ENCODE measurements at places on chromosomes 12 and 14. TPM values are rescaled to one million over a fixed set of nuclear protein-coding genes. Genes with fewer than 3 reads are reported as not detected.

- no peak for DNase-seq
Measured at GRCh38 chr12:64124511-64125197, 97.4 kb downstream of the KICS2 start.

DNA sequence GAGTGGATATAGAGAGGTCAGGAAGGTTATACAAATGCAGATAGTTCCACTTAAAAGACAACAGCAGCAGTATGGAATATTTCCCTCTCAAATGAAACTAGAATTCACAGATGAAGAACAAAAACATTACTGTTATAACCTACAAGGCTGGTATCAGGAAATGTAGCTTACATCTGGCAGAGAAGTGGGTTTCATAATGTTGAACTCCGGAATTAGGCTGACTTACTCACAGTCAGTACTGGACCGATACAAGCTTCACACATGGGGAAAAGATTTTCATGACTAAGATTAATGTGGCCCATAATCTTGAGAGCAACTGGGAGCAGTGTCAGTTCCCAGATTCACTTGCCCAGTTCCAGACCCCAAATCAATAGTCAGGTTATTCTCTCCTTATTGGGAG lies 353.9 kb downstream of the DUSP6 start:
- DNase-seq: no peak

DNA sequence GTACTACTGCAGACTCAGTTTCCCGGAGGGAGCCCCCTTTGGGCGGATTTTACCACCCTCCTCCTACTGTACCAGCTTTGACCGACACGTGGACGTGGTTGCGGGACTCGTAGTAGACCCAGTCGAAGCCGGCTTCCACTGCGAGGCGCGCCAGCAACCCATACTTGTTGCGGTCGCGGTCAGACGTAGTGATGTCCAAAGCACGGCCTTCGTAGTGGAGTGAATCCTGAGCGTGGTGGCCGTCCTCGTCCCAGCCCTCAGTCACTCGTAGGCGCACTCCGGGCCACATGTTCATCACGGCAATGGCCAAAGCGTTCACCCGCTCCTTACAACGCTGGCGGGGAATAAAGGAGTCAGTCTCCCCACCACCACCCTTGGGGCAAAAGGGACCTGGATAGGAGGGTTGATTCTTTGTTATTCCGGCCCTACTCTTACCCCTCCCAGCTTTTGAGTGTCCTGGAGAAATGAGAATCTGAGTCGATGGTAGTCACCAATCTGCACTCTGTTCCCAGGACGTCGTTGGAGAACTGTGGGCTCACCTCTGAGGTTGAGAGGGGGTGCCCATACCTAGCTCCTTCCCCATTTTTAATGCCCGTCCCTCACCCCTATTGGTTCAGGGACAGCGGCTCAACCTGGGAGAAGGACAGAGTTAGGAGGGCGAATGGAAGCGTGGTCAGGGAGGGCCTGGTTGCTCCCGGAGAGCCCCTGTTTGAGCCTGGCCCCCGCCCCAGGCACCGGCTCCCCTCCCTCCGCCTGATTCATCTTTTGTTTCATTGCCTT lies 3.4 kb downstream of the DHH start:
- DNase-seq: no peak

DNA sequence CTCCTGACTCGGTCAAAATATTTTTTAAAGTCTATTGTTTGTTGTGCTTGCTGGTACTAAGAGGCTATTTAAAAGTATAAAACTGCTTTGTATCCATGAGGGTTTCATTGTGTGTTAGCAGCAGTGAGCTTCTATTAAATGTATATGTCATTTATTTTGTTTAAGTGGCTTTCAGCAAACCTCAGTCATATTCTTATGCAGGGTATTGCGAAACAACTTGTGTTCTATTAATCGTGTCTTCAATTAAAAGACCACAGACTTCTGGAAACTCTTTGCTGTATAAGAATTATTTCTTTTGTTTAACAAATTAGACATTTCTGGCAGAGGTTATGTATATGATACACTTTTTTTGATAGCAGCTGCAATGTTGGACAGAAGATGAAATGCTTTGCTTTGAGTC lies 6.5 kb downstream of the IAPP start:
- DNase-seq: no peak

DNA sequence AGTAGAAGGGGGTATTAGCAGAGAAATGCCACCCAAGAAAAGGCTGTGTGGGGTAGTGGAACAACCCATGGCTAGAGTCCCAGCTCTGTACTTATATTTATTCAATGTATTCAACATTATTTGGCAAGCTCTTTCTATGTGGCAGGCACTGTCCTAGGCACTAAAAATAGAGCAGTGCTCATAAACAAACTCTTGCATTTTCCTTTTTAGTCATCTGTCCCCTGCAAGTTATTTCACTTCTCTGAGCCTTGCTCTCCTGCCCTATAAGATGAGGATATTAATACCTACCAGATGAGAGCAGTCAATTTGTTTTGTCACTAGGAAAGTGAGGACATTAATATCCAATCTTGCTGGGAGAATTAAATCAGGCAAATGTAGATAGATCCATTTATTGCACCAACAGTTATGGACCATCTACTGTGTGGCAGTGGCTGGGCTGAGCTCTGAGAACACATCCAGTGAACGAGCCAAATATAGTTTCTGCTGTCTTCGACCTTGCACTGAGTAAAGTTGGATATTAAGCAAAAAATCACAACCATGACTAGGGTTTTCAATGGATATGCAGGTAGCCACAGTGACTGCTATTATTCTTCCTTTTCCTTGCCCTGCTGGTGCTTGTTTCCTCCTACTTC lies 314.3 kb upstream of the TBX3 start:
- DNase-seq: no peak

DNA sequence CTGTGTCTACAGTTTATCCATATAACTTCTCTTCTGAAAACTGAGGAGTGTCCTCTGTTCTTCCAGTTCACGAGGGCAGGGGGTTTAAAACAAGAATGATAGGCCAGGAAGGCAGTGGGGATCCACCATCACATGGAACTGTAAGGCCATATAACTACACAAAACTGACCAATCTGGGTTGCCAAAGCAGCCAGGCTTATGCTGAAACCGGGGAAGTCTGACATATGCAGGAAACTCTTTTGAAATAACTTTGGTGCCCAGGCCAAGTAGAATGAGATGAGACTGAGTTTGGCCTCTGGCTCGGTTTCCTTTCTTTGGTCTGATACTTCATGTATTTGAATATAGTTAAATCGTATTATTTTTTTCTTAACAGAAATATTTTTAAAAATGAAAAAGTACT lies 18.0 kb upstream of the ATF1 start:
- DNase-seq: no peak

DNA sequence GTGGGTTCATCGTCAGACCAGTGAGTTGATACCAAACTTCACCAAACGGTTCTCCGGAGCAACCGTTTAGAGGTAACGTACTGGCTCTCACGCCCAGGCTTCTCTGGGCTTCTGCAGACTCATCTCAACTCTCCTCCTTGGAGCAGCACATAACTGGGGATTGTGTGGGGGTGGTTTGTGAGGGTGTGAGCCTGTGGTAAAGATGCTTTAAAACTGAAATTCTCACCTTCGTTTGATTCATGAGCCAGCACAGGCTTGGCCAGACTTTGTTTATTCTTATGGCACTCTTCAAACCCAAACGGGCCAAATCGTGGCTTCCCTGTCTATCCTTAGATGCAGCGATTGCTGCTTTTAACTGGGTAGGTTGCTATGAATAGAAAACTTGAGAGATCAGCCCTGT lies 121.3 kb downstream of the SAMD4A start:
- no peak for DNase-seq

- no peak for DNase-seq
Measured at GRCh38 chr12:9881246-9881645, at the start of gene KLRF2. KLRF2 (plus strand) TSS chr12:9881489; CDS start chr12:9881596, 107 bp downstream.

GRCh38 chr12:100706033-100706432 lies 88.5 kb upstream of the ANO4 start:
- DNase-seq: no peak

DNA sequence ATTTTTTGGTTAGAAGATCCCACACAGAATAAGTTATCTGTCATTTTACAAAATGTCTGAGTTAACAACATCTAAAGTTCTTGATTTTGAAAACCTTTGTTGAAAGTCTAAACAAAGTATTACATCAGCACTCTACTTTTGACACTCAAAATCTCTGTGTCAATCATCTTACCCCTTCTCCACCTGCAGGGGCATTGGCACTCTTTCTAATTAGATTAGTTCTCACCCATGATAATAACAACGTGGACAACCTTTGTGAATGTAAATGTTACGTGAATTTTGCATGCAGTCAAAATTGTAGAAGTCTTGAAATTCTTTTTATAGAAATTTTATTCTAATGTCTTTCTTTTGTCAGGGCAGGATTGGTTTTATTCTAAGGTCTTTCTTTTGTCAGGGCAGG lies 33.5 kb upstream of the PPFIA2 start:
- DNase-seq: no peak

- DNase-seq: no peak
Measured at GRCh38 chr12:63419154-63419553, 249.1 kb downstream of the DPY19L2 start.

DNA sequence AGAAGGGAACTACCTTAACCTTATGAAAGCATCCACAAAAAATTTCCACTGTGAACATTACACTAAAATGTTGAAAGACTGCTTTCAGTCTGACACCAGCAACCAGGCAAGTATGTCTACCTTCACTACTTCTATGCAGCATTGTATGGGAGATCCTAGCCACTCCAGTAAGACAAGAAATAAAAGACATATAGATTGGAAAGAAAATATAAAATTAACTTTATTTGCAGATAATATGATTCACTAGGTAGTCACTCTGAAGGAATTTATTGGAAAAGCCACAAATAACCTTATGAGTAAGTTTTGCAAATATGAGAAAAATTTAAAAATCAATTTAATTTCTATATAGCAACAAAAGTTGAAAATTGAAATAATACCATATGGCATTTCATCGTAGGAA lies 172.0 kb downstream of the RERGL start:
- no peak for DNase-seq

DNA sequence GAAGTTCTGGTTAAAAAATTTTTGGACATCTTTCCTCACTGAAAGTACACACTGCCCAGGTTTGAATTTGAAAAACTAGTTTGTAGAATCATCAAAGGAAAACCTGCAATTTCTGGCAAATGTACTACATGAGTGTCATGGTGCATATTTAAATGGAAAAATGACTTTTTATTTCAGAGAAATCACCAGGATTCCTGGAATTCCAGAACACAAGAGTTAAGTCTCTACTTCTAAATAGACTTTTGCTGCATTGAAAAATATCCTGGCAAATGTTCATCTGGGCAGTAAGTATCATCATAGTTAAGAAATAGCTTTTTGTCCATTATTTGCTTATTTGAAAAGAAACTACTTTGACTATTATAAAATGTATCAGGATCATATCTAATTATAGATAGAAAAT lies 275.1 kb downstream of the PRKD1 start:
- no peak for DNase-seq

GRCh38 chr14:104531421-104532190 lies 48.0 kb upstream of the C14orf180 start:
- DNase-seq: no peak

DNA sequence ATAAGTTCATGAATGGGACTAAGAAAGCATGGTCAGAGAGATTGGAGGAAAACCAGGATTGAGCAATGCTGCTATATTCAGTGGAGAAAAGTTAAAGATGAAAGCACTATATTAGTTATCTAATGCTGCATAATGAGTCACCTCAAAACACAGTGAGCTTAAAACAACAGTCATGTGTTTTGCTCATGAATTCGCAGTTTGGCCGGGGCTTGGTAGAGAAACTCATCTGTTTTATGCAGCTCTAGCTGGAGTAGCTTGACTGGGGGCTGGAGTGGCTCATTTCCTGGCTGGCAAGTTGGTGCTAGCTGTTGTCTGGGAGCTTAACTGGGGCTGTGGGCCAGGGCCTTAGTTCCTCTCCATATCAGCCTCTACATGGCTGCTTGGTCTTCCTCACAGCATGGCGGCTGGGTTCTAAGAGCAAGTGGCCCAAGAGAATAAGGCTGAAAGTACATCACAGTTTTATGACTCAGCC lies 90.1 kb downstream of the ADCK1 start:
- no peak for DNase-seq

- no peak for DNase-seq
Measured at GRCh38 chr12:104122298-104122697, 15.7 kb downstream of the NFYB start.

GRCh38 chr14:95061317-95062093 lies 95.8 kb downstream of the DICER1 start:
- DNase-seq: no peak

HECTD4 gene
- 49.7 TPM for polyA plus RNA-seq

ORMDL2 gene
- polyA plus RNA-seq: 15.9 TPM

ANO4 gene
- 0.78 TPM for polyA plus RNA-seq

KRT78 gene
- polyA plus RNA-seq: not detected

FAM222A gene
- polyA plus RNA-seq: 9.8 TPM

PLXNC1 gene
- polyA plus RNA-seq: 16.7 TPM

PLA2G1B gene
- not detected for polyA plus RNA-seq

ESPL1 gene
- 4.3 TPM for polyA plus RNA-seq

ST8SIA1 gene
- polyA plus RNA-seq: 8.0 TPM

VSX2 gene
- polyA plus RNA-seq: not detected

ARHGDIB gene
- polyA plus RNA-seq: 32.3 TPM

PMEL gene
- polyA plus RNA-seq: 1.1 TPM
